ENCODE measurements at places on chromosomes 13 and 19.

GRCh38 chr19:32464279-32464678 lies 58.7 kb downstream of the DPY19L3 start:
- peak; percentile 58 for DNase-seq

DNA sequence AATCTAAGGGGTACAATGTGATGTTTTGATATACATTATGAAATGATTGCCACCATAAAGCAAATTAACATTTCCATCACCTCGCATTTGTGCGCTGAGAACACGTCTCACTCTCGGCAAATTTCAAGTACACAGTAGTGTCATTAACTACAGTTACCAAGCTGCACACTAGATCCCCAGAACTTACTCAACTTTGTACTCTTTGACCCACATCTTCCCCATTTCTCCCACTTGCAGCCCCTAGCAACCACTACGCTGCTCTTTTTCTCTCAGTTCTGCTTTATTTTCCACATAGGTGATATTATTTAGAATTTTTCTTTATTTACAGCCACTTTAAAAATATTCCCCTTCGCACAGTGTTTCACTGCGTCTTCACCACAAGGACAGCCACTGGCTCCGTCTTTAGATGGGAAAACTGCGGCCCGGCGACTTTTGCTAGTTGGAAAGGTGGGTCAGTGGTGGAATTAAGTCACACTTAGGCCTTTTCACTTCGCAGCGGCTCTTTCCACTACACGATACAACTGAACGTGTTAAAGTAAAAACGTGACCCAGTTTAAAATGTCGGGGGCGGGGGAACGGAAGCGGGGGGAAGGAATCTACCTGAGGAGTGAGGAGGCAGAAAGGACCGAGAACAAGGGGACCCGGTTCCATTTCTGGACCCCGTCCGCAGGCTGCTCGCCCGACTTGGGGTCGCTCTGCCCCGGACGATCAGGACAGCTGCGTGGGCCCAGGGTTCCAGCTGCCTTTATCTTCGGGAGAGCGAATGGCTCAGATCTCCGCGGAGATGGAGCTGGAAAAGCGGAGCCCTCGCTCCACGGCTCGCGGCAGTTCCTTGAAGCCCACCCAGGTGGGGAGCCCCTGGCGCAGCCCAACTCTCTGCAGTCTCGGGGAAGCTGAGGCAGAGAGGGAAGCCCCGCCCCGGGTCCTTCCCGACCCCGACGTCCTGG lies 486.1 kb downstream of the UQCRFS1 start:
- DNase-seq: no peak

DNA sequence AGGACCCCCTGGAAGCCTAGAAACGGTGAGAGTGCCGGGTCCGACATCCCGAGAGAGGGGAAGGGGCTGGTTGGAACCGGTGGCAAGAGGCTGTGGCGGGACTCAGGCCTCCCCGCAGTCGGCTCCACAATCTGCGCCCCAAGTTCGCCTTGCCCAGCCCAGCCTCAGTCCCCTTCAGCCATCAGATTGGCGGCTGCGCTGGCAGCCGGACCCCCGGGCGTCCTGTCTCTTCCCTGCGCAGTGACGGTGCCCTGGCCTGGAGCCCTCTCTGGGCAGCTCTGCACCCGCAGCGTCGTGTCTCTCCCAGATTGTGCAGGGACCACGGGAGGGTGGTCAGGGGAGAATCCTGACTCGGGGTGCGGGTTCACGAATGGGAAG lies 315 bp downstream of the ZNF492 start:
- DNase-seq: no peak

- no peak for DNase-seq
These were observed 11.8 kb upstream of the AKAP8L start for GRCh38 chr19:15430526-15431120.

DNA sequence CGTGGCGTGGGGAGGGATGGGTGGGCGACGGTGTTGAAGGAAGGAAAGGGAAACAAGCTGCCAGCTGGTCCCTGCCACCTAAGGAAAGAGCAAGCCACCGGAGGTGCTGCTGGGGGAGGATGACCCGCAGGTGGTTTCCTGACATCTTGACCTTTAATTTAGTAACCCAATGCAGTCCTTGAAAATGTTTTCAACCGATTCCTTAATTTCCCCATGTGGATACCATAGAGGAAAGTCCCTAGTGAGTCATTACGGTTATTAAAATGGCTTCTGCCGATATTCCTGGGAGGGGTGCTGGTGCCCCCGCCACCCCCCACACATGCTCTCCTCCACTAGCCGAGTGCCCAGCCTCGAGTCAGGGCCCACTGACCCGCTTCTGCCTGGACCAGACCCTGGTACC lies 6.3 kb upstream of the ANKRD10 start:
- DNase-seq: no peak

GRCh38 chr19:19530423-19530804 lies 1.7 kb downstream of the YJEFN3 start:
- DNase-seq: no peak

DNA sequence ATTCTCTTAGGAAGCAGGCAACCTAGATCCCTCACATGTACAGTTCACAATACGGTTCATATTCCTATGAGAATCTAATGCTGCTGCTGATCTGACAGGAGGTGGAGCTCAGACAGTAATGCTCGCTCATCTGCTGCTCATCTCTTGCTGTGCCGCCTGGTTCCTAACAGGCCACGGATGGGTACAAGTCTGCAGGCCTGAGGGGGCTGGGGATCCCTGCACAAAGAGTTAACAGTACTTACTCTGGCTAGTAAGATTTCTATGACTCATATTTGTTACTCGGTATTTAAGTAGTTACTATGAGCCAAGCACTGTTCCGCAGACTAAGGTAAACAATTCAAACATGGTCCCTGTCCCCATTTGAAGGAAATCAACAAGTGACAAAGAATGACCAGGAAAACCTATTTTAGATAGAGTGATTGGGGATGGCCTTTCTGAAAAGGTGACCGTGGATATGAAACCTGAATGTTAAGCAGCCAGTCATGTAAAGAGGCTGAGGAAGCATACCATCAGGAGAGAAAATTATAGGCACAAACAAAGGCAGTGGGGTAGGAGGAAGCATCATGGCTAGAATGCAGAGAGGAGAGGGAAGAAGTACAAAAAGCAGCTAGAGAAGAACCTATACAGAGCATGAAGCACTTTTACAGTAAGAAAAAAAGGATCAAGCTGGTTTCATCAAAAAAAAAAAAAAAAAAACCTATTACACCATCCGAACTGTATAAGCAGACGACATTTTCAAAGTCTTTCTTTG lies 20.6 kb upstream of the WBP4 start:
- no peak for DNase-seq

- no peak for DNase-seq
These were observed 30.6 kb downstream of the FGF9 start for GRCh38 chr13:21701460-21701859.

GRCh38 chr13:67228916-67229315 lies 1.2 kb downstream of the PCDH9 start:
- DNase-seq: peak; percentile 73

DNA sequence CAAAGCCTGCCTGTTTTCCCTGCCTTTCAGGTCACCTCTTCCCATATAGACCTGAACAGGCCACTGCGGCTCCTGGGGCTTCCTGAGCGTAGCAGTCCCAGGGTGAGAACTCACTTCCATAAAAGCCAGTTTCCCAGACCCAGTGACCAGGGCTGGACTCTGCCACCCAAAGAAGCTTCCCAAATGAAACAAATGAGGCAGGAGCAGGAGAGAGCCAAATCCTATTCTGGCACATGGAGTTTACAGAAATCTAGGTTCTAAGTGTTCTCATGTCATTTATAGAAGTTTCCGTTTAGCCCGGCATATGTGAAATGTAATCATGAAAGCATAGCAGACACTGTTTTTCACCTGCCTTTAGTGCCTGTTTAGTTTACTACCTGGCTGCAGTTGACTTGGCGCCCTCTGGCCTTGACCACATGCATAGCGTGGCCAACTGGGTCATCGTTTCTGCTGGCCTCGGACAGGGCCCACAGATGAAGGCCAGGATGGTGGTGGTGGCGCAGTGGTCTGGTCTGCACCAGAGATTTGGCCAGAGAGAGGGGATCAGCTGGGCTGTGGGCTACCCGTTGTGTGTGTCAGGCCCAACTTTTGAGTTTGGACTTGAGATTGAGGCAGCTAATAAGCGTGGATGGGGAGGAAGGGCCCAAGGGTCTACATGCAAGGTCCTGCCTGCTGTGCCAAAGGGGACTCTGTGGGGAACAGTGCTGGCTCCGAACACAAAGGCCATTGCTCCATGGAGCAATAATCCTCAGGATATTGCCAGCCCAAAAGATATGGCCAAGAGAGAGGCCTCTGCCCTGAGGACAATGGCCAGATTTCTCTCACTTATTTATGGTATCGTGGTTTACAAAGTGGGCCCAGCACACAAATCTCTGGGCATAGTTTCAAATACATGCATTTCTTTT lies 43.3 kb downstream of the NFIX start:
- no peak for DNase-seq

- DNase-seq: no peak
These were observed 7.6 kb downstream of the GPR32 start for GRCh38 chr19:50777830-50778303.

GRCh38 chr19:35592226-35592625 lies 6.3 kb downstream of the PMIS2 start:
- peak; percentile 21 for DNase-seq

DNA sequence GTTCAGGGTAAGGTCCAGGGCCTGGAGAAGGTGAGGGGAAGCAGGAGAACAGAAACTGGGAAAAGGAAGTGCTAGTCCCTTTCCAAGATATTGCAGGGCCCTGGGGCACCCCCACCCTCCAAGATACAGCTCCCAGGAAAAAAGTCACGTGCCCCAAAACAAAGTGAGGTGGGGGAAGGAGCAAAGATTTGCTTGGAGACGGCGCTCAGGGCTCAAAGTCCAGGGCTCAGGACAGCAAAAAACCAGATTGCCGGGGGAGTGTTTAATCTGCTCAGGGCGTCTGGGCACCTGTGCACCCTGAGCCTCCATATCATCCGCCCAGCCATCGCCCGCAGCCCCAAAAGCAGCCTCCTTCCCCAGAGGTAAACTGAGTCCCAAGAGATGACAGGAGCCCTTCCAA lies 6.3 kb downstream of the SMIM24 start:
- no peak for DNase-seq

DNA sequence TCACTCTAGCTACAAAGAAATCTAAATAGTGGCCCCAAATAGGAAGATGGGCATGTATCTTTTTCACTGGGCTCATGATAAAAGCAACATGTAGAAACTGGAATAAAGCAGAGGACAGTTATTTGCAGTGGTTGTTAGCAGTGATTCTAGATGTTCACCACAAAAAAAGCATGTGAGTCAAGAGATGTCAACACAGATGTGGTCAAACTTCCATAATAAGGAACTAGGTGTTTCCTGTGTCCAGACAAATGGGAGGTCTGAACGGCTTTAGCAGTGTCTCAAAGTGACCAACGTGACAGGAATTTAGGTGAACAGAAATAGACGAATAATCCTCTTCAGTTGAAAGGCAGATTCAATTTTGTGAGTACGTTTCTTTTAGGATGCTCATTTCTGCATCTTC lies 162.7 kb downstream of the TBC1D4 start:
- no peak for DNase-seq

DNA sequence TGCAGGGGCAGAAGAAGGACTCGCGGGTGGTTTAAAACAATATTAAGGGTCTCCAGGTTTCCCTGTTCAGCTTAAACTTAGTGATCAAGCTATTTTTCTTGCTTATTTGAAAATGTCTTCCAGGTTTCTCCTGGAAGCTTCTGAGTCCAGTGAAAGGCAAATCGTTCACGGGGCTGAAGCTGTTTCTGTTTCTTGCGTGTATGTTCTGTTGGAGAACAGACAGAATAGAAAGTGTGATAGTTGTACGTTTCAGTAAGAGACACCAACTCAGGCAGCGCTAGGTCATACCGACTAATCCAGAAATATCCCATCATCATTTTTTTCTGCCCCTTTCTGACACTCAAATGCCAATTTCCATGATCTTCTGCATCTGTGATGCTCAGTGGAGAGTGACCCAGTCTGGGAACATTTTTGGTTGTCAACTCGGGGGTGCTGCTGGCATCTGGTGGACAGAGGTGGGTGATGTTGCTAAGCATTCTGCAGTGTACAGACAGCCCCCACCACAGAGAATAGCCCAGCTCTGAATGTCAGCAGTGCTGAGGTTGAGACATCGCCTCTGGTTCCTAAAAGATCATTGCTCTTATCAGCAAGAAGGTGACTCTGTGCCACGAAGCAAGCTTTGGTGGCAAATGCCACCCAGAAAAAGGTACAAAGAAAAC lies 4.3 kb downstream of the KLF2 start:
- DNase-seq: no peak

DNA sequence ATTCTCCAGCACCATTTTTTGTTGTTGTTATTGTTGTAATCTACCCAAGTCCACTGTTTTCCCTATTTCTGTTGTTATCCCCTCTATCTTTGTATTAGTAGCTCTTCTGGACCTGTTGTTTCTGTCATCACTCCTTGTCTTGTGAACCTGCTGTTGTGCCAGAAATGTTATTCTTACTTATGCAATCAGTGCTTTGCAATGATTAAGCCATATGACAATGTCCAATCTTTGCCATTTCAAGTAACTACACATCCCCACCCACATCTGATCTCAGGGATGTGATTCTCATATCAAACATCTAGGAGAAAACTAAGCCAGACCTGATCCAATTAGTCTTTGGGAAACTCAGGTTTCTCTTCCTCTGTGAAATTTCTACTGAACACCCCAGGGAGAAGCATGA lies 472.6 kb upstream of the KLHL1 start:
- DNase-seq: no peak

- no peak for DNase-seq
These were observed 81.9 kb downstream of the ZNF726 start for GRCh38 chr19:23996549-23996948.

- no peak for DNase-seq
These were observed 12.8 kb downstream of the IGSF23 start for GRCh38 chr19:44626048-44626624.

DNA sequence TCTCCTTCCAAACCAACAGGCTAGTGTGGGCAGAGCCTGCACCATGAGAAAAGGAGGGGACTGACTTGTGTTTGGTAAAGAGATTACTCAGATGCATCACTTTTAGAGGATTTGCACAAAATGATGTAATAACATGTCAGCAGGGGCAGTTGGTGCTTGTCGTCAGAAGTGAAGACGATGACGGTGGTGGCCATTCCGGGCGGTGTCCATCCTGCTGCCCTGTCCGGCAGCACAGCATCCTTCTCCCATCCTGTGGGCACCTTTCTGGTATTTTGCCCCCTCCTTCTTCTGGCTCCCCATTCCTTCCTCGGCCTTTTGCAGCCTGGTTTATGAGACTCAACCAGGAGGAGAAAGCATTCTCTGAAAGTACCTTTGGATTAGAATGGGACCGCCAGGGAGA lies 160.1 kb downstream of the TEX29 start:
- DNase-seq: no peak

- no peak for DNase-seq
These were observed 92.0 kb downstream of the DGKH start for GRCh38 chr13:42140494-42140893.

- peak; percentile 31 for DNase-seq
These were observed 13.8 kb downstream of the DNASE2 start for GRCh38 chr19:12867120-12868099.

All from brain (organoid and tissue), 16 donors.